ENCODE measurements at places on chromosomes 16 and 17.

DNA sequence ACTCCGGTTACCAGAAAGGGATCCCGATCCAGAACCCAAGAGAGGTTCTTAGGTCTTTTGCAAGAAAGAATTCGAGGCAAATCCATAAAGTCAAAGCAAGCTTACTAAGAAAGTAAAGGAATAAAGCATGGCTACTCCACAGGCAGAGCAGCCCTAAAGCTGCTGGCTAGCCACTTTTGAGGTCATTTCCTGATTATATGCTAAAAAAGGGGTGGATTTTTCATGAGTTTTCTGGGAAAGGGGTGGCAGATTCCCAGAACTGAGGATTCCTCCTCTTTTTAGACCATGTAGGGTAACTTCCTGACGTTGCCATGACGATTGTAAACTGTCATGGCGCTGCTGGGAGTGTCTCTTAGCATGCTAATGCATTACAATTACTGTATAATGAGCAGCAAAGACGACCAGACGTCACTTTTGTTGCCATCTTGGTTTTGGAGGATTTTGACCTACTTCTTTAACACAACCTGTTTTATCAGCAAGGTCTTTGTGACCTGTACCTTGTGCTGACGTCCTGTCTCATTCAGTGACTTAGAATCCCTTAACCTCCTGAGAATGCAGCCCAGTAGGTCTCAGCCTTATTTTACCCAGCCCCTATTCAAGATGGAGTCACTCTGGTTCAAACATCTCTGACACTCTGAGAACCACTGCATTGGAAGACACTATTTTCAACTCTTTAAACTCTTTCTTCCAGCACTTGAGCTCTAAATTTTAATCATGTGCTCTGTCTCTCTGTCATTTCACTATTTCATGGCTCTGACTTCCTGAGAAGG, 203.6 kb upstream of the CACNG3 start:
- DNase-seq, result no peak

DNA sequence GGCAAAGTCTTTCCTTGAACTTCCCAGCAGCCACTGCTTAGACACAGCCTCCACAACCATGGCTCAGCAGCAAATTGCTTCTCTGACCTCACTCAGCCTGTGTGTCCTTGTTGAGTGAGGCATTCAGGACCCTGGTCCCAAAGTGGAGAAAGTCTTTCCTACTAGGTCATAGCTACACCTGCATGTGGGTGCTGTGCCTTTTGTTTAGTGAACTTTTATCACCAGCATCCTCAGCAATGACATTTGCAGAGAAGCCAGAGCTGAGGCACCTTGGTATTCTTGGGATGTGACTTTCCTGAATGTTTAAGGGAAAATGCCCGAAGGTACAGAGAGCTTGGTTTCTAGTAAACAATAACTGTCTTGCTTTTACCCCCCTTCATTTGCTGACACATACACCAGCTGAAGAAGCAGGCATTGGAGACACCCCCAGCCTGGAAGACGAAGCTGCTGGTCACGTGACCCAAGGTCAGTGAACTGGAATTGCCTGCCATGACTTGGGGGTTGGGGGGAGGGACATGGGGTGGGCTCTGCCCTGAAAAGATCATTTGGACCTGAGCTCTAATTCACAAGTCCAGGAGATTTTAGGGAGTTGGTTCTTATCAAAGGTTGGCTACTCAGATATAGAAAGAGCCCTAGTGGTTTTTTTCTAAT, 20.9 kb upstream of the STH start:
- DNase-seq, result no peak

- no peak for DNase-seq
These were observed 3.6 kb downstream of the VPS9D1 start for GRCh38 chr16:89716916-89717687.

GRCh38 chr17:68627956-68628575, 26.9 kb upstream of the FAM20A start:
- DNase-seq, result no peak

GRCh38 chr16:84455031-84455430, 49.4 kb downstream of the MEAK7 start:
- no peak for DNase-seq

DNA sequence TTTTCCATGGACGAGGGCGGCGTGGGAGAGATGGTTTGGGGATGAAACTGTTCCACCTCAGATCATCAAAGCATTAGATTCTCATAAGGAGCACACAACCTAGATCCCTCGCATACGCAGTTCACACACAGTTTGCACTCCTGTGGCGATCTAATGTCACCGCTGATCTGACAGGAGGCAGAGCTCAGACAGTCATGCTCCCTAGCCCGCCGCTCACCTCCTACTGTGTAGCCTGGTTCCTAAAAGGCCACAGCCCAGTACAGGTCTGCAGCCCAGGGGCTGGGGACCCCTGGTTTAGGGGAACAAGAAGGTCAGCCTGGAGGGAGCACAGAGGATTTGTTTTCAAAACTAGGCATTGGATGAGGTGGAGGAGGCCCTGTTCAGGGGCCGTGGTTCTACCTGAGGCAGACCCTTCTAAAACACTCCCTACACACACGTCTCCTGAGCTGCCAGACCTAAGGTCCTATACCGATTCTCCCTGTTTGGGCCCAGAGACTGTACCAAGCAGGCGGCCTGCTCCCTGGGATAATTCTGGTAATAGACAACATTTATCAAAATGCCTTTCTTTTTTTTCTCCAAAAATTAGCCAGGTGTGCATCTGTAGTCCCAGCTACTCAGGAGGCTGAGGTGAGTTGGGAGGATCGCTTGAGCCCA, 38.6 kb downstream of the AXIN2 start:
- DNase-seq, result no peak

- no peak for DNase-seq
These were observed 168.2 kb downstream of the VPS53 start for GRCh38 chr17:546456-546855.

- DNase-seq, result no peak
These were observed 56.9 kb upstream of the DOC2B start for GRCh38 chr17:238071-238963.

DNA sequence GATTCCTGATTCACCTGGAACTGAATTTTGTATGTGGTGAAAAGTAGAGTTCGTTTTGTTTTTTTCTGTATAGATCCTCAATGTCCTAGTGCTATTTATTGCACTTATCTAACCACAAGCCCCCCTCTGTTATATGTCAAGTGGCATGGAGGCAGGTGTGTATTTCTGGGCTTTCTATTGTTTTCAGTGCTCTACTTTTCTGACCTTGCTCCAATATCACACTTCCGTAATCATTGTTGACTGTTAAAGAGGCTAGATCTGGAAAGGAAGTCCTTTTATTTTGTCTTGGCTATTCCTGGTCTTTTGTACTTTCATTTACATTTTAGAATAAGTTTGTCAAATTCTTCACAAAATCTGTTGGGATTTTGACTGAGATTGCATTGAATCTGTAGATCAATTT, 26.8 kb upstream of the FBXO47 start:
- DNase-seq, result no peak

GRCh38 chr16:17404941-17405689, 65.6 kb downstream of the XYLT1 start:
- DNase-seq, result no peak

DNA sequence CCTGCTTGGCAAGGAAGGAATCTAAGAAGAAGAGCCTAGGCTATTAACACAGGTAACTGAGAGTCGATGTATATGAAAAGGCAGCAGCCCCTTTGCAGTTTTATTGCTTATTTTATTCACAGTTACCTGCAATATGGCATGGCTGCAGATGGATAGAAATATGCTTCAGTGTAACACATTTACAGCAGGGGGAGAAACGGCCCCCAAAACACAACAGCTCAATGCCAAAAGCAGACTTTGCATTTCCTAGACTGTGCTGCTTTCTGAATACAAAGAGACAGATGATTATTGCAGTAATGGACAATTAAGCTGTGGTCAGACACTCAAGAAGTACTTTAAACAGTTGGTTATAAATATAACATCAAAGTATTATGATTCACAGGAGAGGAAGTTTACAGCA, 108.0 kb upstream of the CDH13 start:
- no peak for DNase-seq

DNA sequence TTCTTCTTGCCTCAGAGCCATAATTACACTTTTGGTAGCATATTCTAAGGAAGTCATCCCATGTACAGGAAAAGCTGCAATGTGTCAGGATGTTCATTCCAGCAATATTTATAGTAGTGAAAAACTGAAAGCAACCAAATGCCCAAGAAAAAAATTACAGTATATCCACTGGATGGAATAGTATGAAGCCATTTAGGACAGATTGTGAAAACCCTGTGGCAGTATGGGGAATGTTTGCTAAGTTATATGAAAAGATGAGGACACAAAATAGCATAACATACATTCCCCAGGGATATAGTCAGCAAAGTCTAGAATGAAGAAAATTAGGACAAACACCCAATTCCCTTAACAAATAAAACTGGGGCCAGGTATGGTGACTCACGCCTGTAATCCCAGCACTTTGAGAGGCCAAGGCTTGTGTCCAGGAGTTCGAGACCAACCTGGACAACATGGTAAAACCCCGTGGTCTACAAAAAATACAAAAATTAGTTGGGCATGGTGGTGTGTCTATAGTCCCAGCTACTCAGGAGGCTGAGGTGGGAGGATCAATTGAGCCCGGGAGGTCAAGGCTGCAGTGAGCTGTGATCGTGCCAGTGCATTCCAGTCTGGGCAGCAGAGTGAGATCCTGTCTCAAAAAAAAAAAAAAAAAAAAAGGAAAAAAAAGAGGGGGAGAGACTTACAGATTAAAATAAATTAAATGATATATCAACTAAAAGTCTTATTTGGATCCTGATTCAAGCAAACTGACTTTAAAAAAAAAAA, 2.3 kb downstream of the LRRC3C start:
- DNase-seq, result no peak

DNA sequence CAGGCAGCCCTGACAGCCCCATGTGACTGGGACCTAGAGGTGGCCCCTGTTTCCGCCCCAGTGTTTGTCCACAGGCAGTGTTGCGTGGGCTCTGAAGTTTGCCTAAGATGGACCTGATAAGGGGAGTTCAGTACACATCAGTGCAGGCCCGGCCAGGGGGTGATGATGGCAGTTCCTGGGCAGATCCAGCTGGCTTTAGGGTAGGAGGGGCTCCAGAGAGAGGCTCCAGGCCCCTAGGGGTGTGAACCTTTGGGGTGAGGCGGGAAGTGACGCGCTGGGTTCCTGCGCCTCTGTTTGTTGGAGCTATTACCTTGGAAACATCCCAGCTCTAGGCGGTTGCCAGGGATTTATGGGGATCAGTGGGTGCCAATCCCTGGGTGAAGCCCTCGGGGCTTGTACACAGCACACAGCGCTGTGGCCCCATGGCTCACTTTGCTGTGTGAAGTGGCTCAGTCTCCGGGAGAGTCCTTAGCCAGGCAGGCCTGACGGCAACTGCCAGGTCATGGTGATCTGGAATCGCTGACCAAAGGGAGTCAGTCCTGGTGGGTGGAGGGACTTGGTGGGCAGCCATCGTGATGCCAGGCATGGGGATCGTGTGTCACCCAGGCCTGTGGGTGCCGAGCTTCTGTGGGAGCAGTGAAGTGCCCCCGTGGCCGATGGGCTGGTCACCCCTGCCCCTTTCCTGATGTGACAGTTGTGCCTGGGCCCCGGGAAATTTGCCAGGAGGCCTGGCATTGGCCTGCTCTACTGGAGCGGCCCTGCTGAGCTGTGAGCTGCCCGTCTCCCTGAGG, 146.1 kb downstream of the SEC14L1 start:
- DNase-seq, result no peak

- DNase-seq, result no peak
These were observed 27.1 kb downstream of the GNPTG start for GRCh38 chr16:1378804-1379303.

DNA sequence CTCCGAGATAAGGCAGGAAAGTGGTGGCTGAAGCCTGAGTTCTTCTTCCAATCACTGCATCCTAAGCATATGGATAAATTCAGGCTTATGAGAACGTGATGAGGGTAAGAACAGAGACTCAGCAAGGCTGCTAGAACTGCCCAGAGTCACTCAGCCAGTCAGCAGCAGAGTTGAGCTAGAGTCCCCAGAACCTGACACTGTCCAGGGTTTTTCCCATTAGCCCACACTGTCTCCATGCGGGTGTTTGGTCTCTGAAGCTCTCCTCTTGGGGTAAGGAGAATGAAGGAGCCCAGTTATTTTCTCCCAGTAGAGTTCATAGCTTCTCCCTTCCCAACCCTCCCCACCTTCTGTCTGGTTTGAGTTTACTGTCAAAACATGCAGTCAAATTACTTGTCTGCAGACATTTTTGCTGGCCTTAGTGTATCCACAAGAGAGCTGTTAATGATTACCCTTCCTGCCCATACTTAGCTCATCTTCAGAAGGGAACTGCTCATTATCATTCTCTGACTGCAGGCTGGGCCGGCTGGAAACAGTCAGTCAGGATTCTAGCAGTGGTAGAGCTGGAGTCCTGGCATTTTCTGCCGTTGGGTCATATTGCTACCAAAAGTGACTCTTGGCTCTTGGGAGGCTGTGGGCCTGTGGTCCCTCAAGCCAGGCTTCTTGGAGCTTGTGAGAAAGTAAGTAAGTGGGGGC, 460.0 kb downstream of the HS3ST3B1 start:
- no peak for DNase-seq

- DNase-seq, result no peak
These were observed 50.1 kb downstream of the GTF3C1 start for GRCh38 chr16:27499659-27500055.

DNA sequence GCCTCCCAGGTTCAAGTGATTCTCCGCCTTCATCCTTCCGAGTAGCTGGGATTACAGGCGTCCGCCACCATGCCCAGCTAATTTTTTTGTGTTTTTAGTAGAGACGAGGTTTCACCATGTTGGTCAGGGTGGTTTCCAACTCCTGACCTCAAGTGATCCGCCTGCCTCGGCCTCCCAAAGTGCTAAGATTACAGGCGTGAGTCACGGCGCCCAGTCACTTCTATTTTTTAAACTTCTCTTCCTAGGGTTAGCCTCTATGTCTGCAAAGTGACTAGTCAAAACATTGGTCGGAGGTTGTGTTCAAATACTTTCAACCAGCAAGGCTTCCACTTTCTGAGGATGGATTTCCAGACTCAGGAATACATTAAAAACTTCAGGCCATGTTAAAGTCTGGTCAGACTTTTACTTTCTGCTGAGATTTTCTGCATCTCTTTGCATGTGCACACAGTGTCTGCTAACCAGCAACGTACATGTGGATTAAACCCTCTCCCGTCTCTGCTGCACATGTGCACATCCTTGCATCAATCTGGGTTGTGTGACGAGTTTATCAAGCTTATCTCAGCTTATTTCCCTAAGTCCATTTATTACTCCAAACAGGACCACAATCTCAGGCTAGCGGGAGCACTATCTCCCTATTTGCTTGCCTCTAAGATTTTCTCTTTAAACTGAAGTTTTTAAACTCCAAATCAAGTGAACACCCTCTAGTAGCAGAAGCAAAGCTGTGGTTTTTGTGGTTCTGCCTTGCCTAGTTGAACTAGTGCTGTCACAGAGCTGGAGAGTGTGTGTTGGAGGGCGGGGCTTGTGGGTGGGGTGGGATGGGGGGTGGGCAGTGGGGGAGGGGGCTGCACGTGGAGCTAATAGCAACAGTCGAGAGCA, 525.2 kb upstream of the GOT2 start:
- no peak for DNase-seq

- DNase-seq, result no peak
These were observed 1.5 kb upstream of the PCYT2 start for GRCh38 chr17:81912441-81913309.

Data from mesothelial cell of epicardium (in vitro differentiated cells).